NCI-H2029 treated with DMSO at 0.1 percent for 48 hours (cell line): ENCODE measurements at places on chromosomes 13 and 19.

- no peak for DNase-seq
Observed at GRCh38 chr19:14375582-14376291, 5.5 kb upstream of the ADGRE5 start.

DNA sequence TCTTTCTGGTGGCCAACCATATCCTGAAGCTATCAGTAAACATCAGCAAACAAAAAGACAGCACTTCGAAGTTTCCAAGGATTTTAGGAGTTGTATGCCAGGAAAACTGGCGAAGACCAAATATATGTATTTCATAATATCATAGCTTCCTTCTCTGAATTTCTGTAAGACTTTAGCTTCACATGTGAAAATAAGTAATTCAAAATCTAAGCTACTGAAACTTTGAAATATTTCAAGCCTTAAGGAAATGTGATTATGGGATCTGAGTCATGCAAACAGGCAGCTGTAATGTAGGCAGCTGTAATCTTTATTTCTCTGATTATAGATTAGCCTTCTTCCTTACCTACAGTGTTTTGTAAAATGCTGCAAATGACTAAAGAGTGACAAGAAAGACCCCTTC, 70.7 kb upstream of the ANKRD10 start:
- no peak for DNase-seq

DNA sequence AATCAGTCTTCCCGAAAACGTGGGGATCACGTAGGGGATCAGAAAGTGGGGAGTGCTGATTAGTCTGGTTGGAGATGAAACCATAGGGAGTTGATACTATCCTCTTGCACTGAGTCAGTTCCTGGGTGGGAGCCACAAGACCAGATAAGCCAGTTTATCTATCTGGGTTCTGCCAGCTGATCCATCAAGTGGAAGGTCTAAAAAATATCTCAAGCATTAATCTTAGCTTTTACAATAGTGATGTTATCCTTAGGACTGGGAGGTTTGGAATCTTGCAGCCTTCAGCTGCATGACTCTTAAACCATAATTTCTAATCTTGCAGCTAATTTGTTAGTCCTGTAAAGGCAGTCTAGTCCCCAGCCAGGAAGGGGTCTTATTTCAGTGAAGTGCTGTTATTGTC, 2474.2 kb downstream of the PCDH9 start:
- no peak for DNase-seq

DNA sequence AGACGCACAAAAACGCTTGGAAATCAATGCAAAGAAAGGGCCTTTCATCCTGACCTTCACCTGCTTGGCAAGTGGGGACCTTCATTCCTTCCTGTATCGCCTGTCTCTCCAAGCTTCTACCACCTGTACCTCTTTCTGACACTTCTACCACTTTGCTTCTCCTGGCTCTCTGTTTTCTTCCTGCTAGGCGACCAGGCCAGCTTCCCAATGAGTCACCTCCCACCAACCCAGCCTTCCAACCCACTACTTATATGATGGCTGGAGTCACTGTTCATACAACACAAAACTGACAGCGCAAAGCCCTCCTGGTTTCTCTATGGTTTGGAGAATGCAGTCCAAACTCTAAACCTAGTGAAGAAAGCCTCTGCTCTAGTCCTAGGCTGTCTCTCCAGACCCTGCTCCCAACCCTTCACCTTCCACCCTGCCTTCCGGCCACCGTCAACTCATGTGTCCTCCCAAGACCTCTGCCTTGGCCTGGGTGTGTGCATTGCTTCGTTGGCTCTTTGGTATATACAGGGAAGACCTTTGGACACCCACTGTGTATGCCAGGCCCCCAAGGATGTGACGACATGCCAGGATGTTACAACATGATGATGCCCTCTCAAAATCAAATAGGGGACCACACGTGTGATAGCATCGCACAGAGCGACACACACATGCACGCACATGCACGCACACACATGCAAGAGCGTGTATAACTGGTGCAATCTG, 148.5 kb downstream of the STK24 start:
- no peak for DNase-seq

GRCh38 chr19:15374796-15375440, 4.7 kb downstream of the AKAP8 start:
- no peak for DNase-seq
